ENCODE measurements at places on chromosomes 4 and X. TPM values are rescaled to one million over a fixed set of nuclear protein-coding genes. Genes with fewer than 3 reads are reported as not detected.

The TRAPPC11 gene
- total RNA-seq, result 31.6 TPM

The TCEAL5 gene
- not detected for total RNA-seq

The ZBTB33 gene
- 13.6 TPM for total RNA-seq

The ANXA3 gene
- total RNA-seq, result 30.9 TPM

The GAGE12J gene
- not detected for total RNA-seq

The CSTF2 gene
- 55.0 TPM for total RNA-seq

The PSAPL1 gene
- not detected for total RNA-seq

The MMRN1 gene
- 0.27 TPM for total RNA-seq

The IBSP gene
- not detected for total RNA-seq

The PALLD gene
- 10.3 TPM for total RNA-seq

The XAGE1A gene
- total RNA-seq, result not detected

The NXF2 gene
- not detected for total RNA-seq

The ARMCX4 gene
- total RNA-seq, result 2.6 TPM

The HERC6 gene
- total RNA-seq, result 55.2 TPM

The CSAG2 gene
- total RNA-seq, result not detected

The DCAF4L1 gene
- 0.32 TPM for total RNA-seq

The TNIP3 gene
- total RNA-seq, result 3.4 TPM
